Suprapubic skin (tissue), 4 donors: ENCODE measurements at places on chromosomes 13 and 19.

DNA sequence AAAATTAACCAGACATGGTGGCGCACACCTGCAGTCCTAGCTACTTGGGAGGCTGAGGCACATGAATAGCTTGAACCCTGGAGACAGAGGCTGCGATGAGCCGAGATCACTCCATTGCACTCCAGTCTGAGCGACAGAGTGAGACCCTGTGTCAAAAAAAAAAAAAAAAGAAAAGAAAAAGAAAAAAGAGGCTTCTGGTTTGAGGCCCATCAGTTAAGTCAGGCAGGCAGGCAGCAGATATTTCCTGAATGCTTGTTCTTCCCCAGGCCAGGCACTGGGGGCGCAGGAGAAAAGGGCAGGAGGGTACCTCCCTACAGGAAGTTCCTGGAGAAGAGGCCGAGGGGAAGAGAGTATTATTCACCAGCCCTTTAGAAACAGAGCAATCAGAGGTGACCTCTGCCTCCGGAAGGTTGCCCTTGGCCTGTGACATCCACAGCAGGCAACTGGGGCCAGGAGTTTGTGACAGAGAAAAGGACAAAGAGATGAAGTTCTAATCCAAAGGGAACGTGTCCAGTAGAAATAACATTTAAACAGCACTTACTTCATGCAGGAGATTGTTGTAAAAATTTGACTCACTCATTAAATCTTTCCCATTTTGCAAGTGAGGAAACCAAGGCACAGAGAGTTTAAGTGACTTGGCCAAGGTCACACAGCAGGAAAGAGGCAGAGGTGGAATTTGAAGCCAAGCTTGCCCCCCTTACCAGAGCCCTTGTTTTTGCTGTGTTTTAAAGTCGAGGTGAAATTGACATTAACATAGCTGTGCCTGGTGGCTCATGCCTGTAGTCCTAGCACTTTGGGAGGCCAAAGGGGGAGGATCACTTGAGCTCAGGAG lies 4.3 kb upstream of the RLN3 start:
- no peak for DNase-seq

DNA sequence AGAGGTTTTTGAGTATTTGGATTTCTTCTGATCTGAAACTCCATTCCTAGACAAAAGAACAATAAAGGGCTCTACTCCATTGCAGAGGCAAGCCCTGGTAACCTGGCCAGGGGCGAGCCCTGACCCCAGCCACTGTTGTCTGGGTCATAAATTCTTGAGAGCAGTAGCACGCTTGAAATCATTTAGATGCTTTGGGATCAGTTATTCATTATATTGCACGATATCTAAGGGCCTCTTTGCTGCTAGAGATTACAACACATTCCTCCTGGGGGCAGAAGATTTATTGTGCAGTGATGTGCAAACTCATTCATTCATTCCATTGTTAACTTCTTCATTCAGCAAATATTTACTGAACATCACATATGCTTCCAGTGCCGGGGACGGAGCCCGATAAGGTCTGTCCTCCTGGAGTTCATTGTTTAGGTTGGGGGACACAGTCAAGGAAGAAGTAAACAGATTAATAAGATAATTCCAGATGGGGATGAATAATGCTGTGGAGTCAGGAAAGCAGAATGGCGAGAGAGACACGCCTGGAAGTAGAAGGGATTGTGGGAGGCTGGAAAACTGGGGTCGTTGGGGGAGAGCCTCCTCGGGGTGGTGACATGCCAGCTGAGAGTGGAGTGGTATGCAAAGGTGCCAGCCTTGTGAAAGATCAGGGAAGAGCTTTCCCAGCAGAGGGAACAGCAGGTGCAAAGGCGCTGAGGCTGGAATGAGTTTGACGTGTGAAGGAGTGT lies 34.9 kb downstream of the SIPA1L3 start:
- no peak for DNase-seq

DNA sequence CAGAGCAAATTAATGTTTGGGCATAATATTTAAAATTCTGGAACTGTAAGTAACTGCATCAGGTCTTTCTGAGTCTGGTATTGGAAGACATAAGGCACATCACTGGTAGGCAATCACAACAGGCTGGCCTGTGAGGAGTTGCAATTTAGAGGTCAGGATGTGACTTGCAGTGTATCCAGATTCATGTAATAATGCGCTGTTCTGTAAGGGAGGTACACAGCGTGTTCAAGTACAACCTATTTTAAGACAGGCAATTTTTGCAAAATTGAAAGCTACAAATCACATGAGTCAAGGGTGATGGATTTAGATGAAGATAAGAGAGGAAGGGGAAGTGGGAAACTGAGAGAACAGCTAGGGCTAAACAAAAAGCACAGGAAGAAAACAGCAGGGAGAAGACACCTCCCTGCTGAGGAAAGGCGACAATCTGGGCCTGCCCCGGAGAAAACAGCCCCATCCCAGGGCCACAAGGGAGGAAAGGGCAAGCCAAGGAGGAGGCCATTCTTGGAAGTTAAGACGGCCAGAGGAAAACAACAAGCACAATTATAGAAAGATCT lies 138.1 kb downstream of the LACC1 start:
- DNase-seq, result no peak

- DNase-seq, result no peak
Observed at GRCh38 chr19:3556978-3557460, 367 bp downstream of the MFSD12 start.

GRCh38 chr13:24050292-24050711 lies 110.2 kb upstream of the SPATA13 start:
- DNase-seq, result no peak

DNA sequence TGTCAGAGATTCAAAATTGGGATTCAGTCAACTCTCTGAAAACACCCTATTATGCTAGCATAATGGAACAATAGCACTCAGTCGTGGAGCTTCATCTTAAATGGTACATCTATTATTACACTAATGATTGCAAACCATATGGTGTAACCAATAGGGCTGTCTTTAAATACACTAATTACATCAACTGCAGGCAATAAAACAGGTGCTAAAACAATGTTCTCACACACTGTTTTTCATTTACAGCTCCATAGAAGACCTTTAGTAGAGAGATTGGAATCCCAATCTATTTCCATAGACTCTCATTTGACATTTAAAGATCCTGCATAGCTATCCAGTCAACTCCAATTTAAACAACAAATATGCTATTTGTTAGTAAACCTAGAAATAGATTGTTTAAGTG lies 1917.4 kb downstream of the OLFM4 start:
- no peak for DNase-seq

DNA sequence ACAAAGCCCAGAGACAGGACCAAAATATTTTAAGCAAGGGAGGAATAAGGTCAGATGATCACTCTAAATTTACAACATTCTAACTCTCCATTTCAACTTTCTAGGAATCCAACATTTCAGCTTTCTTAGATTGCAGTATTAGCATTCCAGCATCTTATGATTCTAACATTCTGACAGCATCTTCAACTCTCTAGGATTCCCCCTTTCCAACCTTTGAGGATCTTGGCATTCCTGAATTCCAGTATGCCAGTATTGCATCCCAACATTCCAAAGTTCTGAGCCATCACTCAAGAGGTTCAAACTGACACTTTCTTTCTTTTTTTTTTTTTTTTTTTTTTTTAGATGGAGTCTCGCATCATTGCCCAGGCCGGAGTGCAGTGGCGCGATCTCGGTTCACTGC lies 13.8 kb downstream of the TGFB1 start:
- DNase-seq, result no peak

DNA sequence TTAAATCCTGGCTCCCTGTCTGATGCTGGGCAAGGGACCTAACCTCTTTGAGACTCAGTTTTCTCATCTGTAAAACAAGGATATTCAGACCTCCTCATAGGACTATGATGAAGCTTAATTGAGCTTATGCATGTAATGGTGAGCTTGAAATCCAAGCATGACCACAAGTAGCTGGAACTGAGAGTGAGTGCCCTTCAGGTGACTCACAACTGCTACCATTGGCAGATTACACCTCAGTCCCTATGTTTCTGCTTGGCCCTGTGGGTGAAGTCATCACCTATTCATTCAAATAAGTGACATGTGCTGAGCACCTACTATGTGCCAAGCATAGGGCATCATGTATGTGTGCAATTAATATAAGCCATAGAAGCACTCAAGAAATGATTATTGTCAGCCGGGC lies 25.7 kb downstream of the NOVA2 start:
- DNase-seq, result no peak

DNA sequence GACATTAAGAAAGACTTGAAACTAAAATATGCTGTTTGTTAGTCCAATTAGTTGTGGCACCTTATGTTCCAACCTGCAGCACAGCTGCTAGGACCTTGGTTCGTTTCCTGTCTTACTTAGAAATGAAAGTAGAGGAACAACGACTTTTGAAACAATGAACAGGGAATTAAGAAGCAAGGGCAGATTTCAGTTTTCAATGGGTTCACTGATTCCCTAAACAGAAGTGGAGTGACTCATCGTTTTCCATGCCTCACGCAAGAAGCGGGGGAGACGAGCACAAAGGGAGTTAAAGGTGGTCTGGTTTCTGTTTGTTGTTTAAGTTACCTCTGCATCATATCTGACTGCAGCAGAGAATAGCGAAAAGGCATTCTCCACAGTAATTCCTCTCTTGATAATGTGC lies 44.8 kb downstream of the PHF11 start:
- DNase-seq, result no peak

- no peak for DNase-seq
Observed at GRCh38 chr19:45090606-45091005, 2.4 kb upstream of the PPP1R37 start.

DNA sequence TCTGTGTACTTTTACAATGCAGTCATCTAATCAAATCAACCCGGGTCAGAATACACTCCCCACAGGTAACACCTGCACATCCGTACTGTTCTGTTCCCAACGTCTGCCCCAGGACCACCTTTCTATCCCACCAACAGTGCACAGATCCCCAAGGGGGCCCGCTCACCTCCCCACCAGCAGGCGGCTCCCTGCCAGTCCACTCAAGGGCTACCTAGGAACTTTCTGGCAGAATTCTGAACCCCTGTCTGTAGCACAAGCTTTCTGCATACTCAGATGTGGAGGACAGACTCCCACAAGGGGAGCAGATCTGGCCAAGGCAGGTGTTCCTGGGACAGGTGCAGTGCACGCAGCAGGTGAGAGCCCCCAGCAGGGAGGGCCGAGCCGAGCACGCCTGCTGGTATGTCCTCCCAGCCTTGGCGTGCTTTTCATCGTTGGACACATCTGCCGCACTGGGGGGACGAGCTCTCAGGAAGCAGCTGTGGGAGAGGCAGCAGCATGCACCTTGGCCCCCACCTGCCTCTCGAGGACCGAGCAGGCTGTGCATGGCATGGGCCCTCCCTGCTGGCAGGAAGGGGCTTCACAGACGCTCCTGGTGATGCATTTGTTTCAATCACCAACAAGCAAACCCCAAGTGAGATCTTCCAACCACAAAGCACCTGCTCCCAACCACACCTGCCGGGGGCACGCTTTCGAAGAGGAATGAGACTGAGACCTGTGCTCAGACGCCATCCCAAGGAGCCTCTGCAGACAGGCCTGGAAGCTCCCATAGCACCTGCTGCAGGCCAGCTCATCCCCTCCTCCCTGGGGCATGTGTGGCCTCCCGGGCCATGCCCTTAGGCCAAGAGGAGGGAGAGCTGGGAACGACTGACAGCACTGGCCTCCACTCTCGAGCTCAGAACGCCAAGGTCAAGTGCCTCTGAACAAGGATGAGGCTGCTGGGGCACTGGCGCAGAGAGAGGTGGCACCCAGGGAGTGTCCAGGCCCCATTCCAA lies 35.9 kb downstream of the RAB20 start:
- no peak for DNase-seq

DNA sequence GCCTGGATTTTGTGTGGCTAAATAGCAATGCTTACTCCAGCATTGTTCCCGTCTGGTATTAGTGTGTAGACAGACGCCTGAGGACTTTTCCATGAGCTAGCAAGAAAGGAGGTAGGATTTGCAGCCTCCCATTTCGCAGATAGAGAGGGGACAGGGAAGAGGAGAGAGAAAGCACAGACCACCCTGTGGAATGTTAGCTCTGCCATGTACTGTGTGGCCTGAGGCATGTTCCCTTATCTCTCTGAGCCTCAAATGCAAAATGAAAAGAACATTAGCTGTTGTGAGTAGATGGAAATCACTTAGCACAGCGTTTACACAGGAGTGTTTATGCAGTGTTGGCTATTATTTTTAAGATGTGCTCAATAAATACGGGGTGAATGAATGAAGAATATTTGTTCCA lies 45.5 kb downstream of the OLFM4 start:
- DNase-seq, result no peak

DNA sequence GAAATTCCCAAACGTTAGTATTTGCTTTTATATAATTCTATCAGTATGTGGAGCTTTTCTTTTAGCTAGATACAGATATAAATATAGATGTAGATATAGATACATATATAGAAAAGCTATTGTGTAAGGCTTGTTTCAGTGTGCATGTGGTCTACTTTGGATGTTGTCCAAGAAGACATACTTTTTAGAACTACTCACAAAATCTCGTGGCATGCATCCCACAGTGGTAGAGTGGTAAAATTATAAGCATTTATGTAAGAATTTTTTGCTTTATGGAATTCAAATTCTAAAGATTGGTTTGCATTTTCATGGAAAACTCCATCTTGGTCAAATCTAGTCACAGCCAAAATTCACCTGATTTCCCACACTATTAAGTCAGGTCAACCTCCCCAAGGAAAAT lies 880.4 kb downstream of the EFNB2 start:
- no peak for DNase-seq

DNA sequence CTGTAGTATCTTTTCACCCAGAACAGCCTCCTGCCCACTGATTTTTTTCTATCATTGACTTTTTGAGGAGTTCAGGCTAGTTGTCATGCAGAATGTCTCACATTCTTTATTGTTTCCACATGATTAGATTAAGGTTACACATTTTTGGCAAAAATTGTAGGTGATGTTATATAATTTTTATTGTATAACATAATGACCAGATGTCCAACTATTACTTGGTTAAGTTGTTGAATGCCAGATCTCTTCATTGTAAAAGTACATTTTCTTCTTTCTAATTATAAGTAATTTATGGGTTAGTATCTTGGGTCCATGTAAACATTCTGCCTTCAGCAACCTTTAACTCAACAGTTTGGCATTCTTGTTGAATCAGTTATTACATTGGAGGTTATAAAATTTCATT lies 138.4 kb downstream of the POSTN start:
- DNase-seq, result no peak

GRCh38 chr19:12800466-12800770 lies 1.2 kb downstream of the PRDX2 start:
- DNase-seq, result no peak

DNA sequence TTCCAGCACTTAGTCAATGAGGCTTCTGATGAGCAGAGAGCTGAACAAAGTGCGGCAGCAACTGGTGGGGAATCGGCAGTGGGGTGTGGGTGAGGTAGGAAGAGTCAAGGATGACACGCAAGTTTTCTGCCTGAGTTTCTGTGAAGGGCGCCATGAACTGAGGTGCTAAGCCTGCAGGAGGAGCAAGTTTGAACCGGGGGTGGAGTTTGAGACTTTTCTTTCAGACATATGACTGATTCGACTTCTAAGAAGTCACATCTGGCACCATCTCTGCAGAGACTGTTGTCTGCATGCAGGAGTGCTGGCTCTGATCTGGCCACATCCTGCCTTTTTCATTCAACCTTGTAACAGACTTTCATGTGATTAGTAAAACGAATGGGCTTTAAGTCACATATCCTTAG lies 14.8 kb upstream of the GPI start:
- DNase-seq, result no peak
